ENCODE measurements at places on chromosomes 2 and 18. TPM values are rescaled to one million over a fixed set of nuclear protein-coding genes. Genes with fewer than 3 reads are reported as not detected.

The UBXN4 gene
- total RNA-seq, result 74.0 TPM

The ABCB11 gene
- total RNA-seq, result 3.6 TPM

The D2HGDH gene
- total RNA-seq, result 38.8 TPM

The PDE6D gene
- total RNA-seq, result 10.5 TPM

The DSEL gene
- total RNA-seq, result 9.4 TPM

The MSH2 gene
- 7.1 TPM for total RNA-seq

The CENPA gene
- total RNA-seq, result 0.76 TPM

The SPATA3 gene
- not detected for total RNA-seq

The XRCC5 gene
- total RNA-seq, result 163 TPM

The MDH1B gene
- total RNA-seq, result 12.7 TPM

The ZNF513 gene
- 14.1 TPM for total RNA-seq

The CNTNAP5 gene
- not detected for total RNA-seq

The C18orf63 gene
- under 0.01 TPM for total RNA-seq

The RAX gene
- total RNA-seq, result not detected

The DLGAP1 gene
- 3.0 TPM for total RNA-seq

The MALL gene
- total RNA-seq, result 203 TPM

The RTN4 gene
- 322 TPM for total RNA-seq

The GPR39 gene
- total RNA-seq, result 24.3 TPM

The NEU2 gene
- total RNA-seq, result not detected
